ENCODE measurements at places on chromosomes 13 and 19.

DNA sequence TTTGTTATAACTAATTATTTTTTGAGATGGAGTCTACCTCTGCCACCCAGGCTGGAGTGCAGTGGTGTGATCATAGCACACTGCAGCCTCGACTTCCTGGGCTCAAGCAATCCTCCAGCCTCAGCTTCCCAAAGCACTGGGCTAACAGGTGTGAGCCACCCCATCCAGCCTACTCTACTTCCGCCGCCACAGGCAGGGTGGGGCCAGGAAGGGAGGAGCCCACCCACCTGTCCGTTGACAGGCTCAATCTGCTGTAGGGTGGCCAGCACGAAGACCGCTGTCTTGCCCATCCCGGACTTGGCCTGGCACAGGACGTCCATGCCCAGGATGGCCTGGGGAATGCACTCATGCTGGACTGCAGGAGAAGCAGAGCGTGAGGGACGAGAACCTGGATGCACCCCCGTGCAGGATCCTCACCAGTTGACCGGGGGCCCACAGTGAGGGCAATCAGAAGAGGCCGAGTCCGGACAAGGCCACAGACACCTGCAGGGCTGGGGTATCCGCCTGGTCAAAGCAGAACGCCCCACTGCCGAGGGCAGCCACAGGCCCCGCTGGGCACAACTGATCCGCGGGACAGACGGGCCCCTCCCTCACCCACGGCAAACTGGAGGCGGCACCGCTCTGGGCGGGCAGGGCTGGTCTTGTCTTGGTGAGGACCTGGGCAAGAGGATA is 6.7 kb downstream of the DDX39A start:
- DNase-seq = no peak

DNA sequence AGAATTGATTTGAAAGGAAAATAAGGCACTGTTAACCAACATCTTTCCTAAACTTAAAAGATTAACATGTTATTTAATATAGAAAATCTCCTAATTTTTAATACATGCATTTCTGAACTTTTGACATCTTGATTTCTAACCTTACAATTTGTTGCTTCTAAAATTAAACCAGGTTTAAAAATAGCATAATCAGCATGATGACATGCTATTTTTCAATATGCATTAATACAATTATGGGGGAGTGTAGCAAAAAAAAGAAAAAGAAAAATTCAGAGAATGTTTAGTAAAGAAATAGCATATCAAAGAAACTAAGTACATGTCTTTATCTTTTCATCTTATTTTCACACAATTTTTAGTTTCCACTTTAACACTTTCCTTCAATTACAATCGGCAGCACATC is 98.7 kb downstream of the PCDH9 start:
- no peak for DNase-seq

DNA sequence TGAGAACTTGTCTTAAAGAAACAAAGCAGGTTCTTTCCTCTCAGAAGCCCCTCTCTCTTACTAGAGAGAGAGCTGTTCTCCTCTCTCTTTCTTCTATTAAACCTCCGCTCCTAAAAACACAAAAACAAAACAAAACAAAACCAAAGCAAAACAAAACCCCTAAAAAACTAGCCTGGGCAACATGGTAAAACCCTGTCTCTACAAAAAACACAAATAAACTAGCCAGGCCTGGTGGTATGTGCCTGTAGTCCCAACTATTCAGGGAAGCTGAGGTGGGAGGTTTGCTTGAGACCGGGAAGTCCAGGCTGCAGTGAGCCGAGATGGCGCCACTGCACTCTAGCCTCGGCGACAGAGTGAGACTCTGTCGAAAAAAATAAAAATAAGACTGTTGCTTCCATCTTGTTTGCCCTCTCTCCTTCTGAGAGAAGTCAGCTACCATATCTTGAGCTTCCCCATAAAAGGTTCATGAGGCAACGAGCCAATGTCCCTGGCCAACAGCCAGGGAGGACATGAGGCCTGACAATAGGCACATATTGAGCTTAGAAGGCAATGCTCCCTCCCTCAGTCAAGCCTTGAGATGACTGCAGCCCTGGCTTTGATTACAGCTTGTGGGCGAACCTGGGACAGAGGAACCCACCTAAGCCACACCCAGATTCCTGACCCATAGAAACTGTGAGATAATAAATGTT is 17.5 kb upstream of the FLT3 start:
- no peak for DNase-seq

DNA sequence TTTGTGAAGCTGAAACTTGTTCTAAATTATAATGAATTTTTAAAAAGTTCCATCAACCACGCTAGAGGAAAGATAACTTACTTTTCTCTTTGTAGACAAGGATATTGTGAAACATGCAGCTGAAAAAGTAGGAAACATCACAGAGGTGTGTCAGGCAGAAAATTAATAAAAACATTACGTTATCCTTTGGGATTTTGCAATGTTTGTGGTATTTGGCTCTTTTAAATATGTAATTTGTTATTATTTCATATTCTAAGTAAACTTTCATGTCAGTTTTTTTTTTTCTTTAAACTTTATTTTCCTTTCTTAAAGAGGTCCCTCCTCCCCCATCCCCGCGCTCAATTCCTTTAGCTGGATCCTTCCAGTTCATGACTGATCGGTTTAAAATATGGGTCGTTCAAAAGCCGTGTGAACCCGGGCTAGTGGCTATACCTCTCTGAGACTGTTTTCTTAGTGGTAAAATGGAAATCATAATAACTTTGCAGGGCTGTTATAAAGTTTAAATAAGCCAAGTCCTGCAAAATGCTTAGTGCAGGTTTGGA is 740 bp upstream of the CCDC61 start:
- no peak for DNase-seq

GRCh38 chr13:91214031-91214430 is 133.5 kb upstream of the MIR17HG start:
- no peak for DNase-seq

DNA sequence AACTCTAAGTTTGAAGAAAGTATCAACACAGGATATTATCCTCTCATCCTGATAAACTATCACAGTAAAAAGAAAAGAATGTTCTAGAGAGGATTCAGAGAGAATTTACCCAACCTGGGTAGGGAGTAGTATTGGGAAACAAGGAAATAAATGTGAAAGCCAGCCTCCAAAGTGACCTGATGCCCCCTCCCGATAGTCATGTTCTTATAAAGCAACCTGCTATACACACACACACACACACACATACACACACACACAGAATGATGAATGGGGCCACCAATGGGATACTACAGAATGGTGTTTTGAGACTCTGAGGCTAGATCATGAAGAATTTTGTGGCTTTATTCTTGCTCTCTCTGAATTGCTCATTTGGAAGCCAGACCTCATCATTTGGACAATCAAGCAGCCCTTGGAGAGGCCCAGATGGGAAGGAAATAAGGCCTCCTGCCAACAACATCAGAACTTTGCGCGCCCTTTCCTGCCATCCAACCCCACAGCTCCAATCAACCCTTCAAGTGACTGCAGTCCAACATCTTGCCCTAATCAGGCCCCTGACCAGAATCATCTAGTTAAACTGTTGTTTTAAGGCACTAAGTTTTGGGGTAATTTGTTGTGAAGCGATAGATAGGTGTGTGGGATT is 807.9 kb upstream of the ARGLU1 start:
- DNase-seq = no peak

DNA sequence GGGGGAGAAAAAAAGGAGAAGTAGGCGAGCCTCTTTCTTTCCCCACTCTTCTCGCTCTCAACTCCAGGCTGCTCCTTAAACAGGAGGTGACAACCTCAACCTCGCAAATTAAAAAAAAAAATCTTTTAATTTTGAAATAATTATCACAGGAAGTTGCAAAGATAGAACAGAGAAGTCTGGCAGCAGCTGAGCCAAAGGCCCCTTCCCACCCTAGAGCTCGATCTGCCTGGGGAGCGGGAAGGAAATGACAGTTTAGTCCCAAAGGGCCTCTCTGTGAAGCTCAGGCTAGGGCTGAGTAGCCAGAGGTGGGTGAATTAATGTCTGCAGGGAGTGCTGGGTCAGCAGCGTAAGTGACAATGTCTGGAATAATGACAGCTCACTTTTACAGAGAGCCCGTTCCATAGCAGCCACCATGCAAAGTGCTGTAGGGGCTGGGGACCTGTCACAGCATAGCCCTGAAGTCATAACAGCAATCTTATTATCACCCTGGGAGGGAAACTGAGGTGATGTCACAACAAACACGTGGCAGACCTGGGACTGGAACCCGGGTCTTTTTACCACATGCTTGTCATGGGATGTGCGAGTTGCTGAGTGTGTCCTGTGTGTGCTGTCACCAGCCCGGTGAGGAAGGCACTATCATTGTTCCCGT is 8.8 kb upstream of the CD22 start:
- DNase-seq = no peak

- DNase-seq = no peak
These were observed 221.9 kb downstream of the LIG4 start for GRCh38 chr13:107993239-107993949.

DNA sequence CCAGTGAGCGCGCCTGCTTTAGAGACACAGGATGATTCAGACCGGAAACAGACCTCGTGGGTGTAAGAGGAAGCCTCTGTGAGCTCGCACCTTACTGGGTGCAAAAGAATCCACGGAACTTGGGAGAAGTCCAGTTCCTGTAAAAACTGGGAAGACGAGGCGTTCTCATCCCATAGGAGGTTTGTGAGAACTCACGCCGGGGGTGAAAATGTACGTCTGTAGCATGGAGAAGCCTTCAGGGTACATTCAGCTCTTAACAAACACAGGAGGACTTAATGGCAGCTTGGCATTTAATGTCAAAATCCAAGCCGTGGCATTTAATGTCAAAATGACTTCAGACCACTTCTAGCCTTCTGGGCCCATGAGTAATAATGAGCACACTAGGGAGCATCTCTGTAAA is 17.4 kb upstream of the OR7D2 start:
- DNase-seq = no peak

DNA sequence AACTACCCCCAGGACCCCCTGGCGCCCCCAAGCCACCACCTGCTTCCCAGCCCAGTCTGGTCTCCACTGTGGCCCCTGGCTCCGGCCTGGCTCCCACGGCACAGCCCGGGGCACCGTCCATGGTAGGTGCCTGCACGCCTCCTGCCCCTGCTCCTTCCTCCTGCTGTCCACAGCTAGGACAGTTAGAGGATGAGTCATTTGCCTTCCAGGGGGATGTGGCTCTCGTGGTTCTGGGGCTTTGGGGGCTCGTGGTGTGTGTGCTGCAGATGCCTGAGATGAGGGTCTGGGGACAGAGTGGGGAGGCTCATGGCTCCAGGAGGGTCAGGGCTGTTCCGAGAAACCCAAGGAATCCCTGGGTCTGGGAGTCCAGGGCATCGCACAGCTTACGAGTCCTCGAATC is 12.7 kb downstream of the MED25 start:
- DNase-seq = no peak

GRCh38 chr13:22451327-22451741 is 729.4 kb upstream of the SGCG start:
- DNase-seq = no peak

DNA sequence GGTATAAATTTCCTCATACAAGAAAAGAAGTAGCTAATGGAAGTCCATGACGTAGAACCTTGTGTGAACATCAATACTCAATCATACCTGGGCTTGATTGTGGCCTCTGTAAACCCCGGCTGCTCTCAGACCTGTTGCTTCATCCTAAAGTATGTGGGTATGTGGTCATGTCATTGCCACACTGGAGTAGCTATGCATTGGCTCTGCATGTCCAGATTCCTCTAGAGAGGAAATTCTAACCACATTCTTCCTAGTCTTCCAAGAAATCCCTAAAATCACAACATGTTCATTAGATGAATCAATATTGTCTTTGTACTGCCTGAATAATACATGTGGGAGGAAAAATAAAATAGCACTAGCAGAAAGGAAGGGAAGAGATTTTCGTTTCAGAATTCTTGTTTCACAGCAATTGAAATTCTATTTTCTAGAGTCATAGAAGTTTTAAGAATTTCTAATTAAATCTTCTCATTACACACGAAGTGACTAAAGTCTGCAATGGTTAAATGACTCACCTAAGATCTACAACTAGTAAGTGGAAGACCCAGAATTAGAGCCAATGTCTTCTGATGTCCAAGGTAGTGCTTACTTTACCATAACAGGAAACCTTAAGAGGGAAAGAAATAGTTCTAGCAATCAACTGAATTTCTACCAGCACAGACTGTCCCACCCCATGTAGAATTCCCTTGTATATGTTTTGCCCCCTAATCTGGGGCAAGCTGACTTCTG is 28.0 kb downstream of the RXFP2 start:
- no peak for DNase-seq

GRCh38 chr19:3785451-3785937 is 687 bp downstream of the MATK start:
- no peak for DNase-seq

- no peak for DNase-seq
These were observed 788 bp upstream of the RTBDN start for GRCh38 chr19:12834976-12835757.

DNA sequence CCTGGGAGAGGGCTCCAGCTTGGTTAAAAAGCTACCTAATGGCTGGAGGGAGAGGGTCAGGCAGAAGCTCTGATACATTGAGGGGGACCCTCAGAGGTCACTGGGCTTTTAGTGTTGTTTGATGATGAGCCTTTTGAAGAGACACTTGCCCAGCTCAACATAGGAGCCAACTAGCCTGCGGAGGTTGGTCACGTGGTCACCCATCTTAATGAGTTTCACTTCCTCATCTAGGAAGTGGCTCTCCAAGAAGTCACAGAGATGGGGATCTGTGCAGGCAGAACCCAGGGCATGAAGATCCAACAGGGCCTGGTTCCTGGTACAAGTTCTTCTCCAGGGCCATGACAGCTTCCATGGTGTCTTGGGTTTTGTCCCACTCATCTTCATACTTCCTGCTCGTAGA is 33.4 kb downstream of the IPO5 start:
- DNase-seq = no peak

DNA sequence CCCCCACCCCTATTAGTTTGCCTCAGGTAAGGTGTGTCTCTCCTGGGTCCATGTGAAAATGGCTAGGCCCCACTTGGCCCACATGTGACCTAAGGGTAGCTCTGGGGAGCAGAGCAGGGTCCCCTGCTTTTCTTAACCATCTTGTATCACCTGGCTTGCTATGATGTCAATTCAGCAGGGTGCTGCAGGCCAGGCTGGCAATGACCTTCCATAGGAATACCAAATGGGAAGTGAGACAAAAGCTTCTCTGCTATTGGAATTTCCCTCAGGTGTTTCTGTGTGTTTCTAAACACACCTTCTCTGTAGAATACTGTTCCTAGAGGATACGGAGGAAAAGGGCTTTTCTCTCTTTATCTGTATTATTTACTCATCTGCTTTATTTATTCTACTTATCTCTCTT is 35.7 kb upstream of the DACH1 start:
- DNase-seq = no peak

DNA sequence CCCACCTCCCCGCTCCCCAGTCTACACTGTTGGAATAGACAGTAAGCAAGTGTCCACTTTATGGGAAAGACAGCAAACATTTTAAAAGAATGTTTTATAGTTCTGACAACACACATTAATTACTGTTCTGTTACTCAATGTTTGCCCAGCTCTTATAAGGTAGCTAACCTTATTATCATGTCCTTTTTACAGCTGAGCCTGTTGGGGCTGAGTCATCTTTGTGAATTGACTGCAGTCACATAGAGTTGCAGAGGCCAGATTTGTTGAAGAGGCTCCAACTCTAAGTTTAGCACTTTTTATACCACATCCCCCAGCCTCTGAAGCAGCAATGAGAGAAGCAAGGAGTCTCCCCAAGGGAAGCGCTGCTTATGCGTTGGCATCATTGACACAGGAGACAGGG is 76.2 kb downstream of the C13orf42 start:
- DNase-seq = no peak

Data from cortex of kidney (tissue), 1 donor.